CD8-positive, alpha-beta T cell (primary cell): ENCODE measurements at places on chromosomes 13 and 19.

DNA sequence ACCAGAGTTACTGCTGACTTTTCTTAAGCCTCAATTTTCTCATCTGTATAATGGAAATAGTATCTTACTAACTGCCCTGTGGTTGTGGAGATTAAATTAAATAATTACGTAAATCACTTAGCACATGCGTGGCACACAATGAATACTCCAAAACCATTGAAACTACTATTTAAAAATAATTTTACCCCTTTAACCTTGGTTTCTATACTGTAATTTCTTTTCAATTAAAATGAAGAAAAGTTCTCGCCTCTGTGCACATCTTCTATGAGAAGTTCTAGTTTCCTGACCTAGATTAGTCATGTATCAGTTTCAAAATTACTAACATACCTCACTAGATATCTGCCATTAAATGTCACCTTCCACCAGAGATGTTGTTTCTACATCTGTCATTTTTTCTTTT is 5.7 kb downstream of the SLITRK1 start:
- DNase-seq, result no peak

GRCh38 chr13:75902166-75903104 is 266.3 kb downstream of the LMO7 start:
- no peak for DNase-seq

DNA sequence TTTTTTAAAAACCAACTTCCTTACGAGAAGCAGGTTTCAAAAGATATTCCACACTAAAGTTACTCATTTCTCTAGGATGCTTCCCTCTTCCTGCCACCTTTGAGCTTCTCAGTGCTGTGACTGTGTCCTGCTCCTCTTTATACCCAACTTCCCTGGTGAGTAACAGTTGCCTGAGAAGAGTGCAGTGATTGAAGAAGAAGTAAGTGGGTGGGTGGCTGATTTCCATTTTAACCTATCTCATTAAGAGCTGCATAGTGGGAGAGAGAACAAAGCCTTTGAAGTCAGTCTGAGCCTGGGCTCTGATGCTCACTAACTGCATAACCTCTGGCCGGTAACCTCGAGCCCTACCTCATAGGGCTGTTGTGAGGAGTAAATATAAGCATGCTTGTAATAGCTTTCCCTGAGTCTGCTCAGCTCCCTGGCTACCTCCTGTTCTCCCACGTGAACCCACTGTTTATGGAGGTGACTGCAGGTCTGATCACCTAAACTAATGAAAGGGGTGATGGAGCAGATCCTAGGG is 977.3 kb downstream of the UQCRFS1 start:
- DNase-seq, result no peak

DNA sequence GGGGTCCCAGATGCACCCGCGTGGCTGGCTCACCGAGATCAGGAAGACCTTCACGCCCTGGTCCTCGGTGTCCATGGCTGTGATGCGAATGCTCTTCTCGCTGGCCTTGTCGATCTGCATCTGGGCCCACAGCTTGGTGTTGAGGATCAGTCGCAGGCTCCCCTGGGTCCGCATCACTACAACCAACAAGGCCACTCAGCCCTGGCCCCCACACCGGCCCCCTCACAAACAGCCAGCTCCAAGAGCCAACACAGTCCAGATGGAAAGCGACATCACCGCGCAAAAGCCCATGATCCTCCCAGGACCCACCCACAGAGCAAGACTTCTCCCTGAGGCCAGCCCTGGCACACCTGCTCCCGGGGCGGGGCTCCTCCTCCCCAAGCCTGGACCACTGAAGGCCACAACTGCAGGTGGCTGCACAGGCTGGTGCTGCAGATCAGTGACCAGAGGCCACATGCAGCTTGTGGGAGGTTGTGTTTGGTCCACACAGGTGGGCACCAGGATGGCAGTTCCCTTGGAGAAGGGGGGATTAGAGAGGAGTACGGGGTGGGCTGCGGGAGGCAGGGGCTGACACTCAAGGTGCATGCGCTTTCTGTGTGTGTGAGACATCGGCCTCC is 4.5 kb downstream of the CAPS start:
- no peak for DNase-seq

GRCh38 chr19:35882114-35882832 is 13.9 kb downstream of the APLP1 start:
- no peak for DNase-seq

GRCh38 chr19:46461537-46461936 is 9.8 kb downstream of the PNMA8A start:
- no peak for DNase-seq

GRCh38 chr13:31588316-31588715 is 151.0 kb upstream of the RXFP2 start:
- DNase-seq, result no peak

DNA sequence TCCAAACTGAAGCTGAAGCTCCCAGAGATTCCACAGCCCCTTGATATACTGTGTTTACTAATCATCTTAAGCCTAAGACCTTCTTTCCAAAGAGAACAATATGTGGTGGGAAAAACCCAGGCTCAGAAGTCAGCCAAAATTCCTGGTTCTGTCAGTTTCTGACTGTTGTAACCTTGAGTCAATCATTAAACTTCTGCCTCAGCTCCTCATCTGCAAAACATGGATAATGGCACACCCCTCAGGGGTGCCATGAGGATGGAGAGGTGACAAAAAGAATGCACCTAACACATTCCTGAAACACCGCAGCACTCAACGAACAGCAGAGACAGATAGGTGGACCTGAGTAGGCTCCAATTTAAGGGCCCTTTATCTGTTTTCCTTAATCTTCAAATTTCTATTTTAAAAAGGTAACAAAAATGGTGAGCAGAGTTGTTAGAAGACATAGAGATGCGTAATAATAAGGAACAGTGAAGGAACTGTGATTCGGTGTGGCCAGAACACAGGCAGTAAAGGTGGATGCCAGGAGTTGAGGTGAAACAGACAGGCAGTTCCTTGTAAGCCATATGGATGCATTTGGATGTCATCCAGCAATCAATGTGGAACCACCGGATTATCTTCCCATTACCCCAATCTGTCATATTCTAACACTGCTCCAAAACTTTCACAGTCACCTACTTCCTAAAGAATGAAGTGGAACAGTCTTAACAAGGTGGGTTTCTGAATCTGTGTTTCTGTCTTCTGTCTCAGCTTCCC is 56.6 kb upstream of the DOCK9 start:
- no peak for DNase-seq

GRCh38 chr13:111629926-111630325 is 309.5 kb downstream of the TEX29 start:
- no peak for DNase-seq

DNA sequence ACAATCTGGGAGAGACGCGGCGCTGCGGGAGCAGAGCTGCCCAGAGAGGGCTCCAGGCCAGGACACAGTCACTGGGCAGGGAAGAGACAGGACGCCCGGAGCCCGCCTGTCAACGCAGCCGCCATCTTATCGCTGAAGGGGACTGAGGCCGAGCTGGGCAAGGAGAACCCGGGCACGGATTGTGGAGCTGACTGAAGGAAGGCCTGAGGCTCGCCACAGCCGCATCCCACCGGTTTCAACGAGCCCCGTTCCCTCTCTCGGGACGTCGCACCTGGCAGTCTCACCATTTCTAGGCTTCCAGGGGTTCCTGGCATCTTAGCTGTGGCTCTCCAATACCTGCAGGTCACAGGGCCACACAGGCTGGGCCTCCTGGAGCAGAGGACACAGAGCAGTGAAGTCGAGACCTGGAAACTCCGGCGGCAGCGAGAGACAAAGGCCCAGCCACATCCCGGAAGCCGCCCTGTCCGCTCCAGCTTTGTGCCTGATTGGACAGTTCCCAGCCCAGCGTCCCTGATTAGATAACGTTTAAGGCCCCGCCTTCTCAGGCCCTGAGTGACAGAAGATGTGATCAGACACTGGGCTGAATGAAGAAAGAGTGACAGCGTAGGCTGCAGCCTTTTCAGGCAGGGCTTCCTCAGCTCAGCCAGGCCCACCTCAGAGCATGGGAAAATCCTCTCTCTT is at the start of gene ZNF91:
Gene ZNF91, minus strand, starts transcription at position 431 of the 681 bp plus-strand sequence. Its CDS starts 117 bp downstream, at position 314.
- DNase-seq, result peak; percentile 90

GRCh38 chr13:60755380-60756163 is 358.6 kb downstream of the TDRD3 start:
- DNase-seq, result no peak

DNA sequence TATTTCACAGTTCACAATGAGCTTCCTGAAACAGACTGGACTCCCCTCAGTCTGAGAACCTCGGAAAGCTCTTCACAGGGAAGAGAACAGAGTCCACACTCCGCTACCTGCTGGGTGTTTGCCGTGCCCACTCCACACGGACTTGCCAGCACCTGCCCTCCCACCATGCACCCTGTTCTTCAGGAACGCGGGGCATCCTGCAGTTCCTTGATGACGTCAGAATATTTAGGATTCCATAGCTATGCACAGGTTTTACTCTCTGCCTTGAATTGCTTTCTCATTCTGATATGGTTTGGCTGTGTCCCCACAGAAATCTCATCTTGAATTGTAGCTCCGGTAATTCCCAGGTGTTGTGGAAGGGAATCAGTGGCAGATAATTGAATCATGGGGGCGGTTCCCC is 74.4 kb upstream of the FARP1 start:
- DNase-seq, result no peak

GRCh38 chr13:53474878-53475277 is 446.3 kb downstream of the OLFM4 start:
- DNase-seq, result no peak

DNA sequence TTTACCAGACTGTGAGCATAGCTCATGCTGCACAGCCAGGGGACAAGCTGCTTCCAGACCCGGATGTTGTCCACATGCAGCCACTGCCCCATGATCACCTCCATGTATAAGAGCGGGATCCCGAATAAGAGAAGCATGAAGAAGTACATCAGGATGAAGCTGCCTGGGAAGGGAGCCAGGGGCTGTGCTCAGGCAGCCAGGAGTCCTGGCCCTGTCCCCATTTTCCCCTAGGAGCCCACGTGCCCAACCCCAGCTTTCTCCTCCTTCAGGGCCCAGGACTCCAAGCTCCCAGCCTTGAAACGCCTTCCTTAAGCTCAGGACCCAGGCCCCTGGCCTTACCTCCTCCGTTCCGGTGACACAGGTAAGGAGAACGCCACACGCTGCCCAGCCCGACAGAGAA is 69.3 kb downstream of the SLC6A16 start:
- DNase-seq, result no peak

- DNase-seq, result no peak
Observed at GRCh38 chr13:71339005-71339404, 528.0 kb downstream of the DACH1 start.

GRCh38 chr19:4201798-4202197 is 19.3 kb downstream of the ANKRD24 start:
- no peak for DNase-seq

- no peak for DNase-seq
Observed at GRCh38 chr13:34430294-34430693, 511.8 kb upstream of the NBEA start.

- DNase-seq, result no peak
Observed at GRCh38 chr19:34131100-34131499, 41.2 kb upstream of the LSM14A start.

DNA sequence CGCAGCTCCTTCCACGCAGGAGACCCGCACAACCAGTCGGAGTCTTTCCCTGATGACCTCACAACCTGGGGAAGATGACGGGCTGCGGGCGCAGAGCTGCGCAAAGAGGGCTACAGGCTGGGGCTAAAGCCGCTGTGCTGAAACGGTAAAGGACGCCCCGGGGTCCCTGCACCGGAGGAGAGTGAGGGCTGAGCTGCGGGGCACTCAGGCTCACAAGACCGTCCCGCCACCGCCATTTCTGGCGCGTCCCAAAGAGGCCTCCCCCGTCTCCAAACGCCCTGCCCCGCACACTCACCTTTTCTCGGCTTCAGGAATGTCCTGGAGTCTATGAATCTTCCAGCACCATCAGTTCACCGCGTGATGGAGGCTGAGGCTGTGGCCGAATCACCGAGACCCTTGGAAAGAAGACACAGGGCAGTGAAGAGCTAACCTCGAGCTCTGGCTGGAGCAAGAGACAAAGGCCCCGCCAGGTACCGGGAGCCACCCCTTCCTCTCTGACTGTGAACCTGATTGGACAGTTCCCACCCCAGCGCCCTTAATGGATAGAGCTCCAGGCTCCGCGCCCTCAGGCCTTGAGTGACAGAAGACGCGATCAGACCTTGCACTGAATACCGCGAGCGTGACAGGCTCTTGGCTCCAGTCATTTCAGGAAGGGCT is 41.8 kb upstream of the ZNF429 start:
- DNase-seq, result peak; percentile 59

DNA sequence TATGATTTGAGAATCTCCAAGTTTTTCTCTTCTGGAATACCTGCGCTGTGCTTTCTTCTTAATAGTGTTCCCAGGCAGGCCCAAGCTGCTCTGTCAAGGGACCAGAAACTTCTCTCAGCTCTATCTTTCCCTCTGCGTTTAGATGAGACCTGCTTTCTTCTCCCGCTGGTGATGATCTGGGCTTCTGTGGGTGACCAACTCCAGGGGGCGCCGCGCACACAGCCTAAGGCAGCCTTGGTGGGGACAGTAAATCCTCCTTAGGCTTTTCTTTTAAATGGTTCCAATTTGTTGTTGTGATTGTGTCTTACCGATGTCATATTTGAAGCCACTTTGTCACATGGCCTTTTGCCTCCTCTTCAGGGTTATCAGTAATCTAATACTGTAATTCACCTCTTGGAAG is 439.4 kb upstream of the KLF12 start:
- no peak for DNase-seq

- no peak for DNase-seq
Observed at GRCh38 chr19:2112516-2113320, 16.0 kb downstream of the IZUMO4 start.

DNA sequence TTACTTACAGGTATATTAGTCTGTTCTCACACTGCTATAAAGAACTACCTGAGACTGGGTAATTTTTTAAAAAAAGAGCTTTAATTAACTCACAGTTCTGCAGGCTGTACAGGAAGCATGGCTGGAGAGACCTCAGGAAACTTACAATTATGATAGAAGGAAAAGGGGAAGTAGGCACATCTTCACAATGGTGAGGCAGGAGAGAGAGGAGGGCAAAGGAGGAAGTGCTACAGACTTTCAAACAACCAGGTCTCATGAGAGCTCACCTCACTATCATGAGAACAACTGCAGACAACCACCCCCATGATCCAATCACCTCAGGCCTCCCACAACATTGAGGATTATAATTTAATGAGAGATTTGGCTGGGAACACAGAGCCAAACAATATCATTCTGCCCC is 511.7 kb downstream of the SLITRK6 start:
- DNase-seq, result no peak

GRCh38 chr13:34356686-34357434 is 538.9 kb downstream of the RFC3 start:
- no peak for DNase-seq

DNA sequence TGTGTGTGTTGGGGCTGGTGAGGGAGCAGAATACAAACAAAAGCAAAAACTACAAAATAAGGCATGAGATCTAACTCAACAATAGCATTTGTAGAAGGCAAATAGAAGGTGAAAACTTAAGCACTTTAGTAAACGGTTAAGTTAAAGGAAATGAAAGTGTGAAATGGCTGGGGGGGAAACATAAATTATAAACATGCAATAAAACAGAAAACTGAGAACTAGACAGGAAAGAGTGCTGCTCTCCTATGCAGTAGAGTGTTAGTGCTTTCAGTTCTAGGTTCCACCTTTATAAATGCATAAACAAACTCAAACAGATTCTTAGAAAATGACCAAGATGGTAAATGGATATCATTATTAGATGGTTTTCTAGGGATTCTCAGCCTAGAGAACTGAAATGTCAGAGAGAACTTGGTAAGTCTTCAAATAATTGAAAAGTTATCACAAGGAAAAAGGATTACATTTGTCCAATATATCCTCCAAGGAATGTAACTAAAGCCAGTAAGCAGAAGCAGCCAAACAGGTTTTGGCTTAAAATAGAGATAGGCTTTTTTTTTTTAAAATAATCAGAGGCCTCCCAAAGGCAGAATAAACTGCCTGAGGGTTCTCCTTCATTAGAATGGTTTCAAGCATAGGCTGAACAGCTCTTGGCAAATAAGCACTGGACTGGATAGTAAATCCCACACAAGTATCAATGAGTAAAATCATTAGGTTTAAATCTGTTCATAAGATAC is 23.3 kb downstream of the RBM26 start:
- no peak for DNase-seq
